Psoas muscle (tissue), 8 donors: ENCODE measurements at places on chromosomes 2 and 18. TPM values are rescaled to one million over a fixed set of nuclear protein-coding genes. Genes with fewer than 3 reads are reported as not detected.

FBXO41 gene
- total RNA-seq = 0.23 TPM

C2orf74 gene
- total RNA-seq = 14.2 TPM

SCN3A gene
- total RNA-seq = 1.7 TPM

ZNF892 gene
- 2.5 TPM for total RNA-seq

C2orf78 gene
- total RNA-seq = not detected

DSG1 gene
- not detected for total RNA-seq

CCDC102B gene
- 1.2 TPM for total RNA-seq

TNFAIP6 gene
- total RNA-seq = 1.4 TPM

RUFY4 gene
- total RNA-seq = not detected

E2F6 gene
- total RNA-seq = 19.5 TPM

C2orf66 gene
- not detected for total RNA-seq

LTBP1 gene
- total RNA-seq = 13.5 TPM

SLC9A4 gene
- not detected for total RNA-seq

- no peak overlapping the region for H3K27ac ChIP-seq
- H3K4me1 ChIP-seq = no peaks in the 10 kb centered on the region
- no peak for DNase-seq
Observed at GRCh38 chr2:170221317-170222288, 43.7 kb downstream of the MYO3B start.

- H3K4me1 ChIP-seq = no peaks in the 10 kb centered on the region
- H3K4me3 ChIP-seq = no peak overlapping the region
- no peak overlapping the region for H3K27ac ChIP-seq
Observed at GRCh38 chr2:5791371-5791770, 99.2 kb downstream of the SOX11 start.

DNA sequence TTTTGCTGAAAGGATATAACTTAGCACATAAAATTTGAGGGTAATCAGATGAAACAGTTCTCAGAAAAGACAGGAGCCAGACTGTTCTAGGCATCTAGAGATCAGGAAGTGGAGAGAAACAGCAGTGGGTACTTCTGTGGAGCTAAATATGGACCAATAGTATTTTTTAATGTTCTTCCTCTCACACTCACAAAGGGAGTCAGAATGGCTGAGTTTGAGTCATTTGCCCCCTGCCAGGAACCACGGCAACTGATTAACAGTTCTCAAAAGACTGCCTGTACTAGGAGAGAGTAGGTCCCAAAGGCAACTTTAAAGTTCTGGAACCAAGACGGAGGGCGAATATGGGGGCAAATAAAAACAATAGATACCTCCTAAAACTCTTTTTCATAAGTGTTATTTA lies 107.5 kb downstream of the GULP1 start:
- no peak overlapping the region for H3K4me3 ChIP-seq
- no peaks in the 10 kb centered on the region for H3K36me3 ChIP-seq
- no peak for DNase-seq

GRCh38 chr18:32961538-32961937 lies 188.7 kb upstream of the KLHL14 start:
- no peak overlapping the region for H3K4me3 ChIP-seq
- H3K4me1 ChIP-seq = no peaks in the 10 kb centered on the region
- H3K27me3 ChIP-seq = no peaks in the 10 kb centered on the region

DNA sequence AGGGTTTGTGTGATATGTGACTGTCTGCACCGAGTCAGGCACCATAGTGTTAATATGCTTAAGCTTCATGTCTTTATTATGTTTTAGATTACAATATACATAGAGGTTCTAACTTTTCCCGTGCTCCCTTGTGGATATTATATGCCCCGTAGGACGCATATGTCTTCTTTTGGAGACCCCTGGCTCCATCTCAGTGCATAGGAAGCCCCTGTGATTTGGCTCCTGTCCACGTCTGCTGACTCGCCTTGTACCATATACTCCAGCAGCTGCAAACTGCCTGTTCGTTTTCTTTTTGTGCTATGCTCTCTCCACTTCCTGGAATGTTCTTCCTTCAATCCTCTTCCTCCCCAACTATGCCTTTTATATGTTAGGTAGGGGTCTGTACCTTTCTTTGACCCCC lies 110.9 kb downstream of the PTRHD1 start:
- no peaks in the 10 kb centered on the region for H3K27me3 ChIP-seq
- H3K4me1 ChIP-seq = peaks cover 16% of the 10 kb centered on the region
- peaks cover 37% of the 10 kb centered on the region for H3K36me3 ChIP-seq
- DNase-seq = no peak
- no peak overlapping the region for H3K27ac ChIP-seq

DNA sequence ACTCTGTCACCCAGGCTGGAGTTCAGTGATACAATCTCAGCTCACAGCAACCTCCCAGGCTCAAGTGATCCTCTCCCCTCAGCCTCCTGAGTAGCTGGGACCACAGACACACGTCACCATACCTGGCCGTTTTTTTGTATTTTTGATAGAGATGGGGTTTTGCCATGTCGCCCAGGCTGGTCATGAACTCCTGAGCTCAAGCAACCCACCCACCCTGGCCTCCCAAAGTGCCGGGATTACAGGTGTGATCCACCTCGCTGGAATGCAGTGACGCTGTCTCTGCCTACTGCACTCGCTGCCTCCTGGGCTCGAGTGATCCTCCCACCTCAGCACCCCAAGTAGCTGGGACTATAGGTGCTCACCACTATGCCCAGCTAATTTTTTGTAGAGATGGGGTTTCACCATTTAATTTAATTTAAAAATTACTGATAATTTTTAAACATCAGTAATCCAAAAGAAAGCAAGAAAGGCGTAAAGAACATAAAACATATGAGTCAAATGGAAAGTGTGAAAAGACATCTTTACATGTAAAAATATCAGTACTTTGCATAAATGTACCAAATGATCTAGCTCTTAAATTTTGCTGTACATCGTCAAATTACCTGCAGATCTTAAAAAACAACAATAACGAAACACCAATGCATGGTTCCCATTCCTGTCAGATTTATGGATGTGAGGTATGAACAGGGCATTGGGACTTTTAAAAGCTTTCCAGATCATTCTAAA lies 2.8 kb upstream of the ZNF236 start:
- H3K27me3 ChIP-seq = no peaks in the 10 kb centered on the region
- H3K27ac ChIP-seq = no peak overlapping the region
- H3K36me3 ChIP-seq = no peaks in the 10 kb centered on the region
- no peak for DNase-seq

GRCh38 chr18:72811047-72811446 lies 56.7 kb downstream of the NETO1 start:
- H3K36me3 ChIP-seq = no peaks in the 10 kb centered on the region
- no peaks in the 10 kb centered on the region for H3K4me1 ChIP-seq
- H3K4me3 ChIP-seq = no peak overlapping the region
- no peaks in the 10 kb centered on the region for H3K27me3 ChIP-seq

DNA sequence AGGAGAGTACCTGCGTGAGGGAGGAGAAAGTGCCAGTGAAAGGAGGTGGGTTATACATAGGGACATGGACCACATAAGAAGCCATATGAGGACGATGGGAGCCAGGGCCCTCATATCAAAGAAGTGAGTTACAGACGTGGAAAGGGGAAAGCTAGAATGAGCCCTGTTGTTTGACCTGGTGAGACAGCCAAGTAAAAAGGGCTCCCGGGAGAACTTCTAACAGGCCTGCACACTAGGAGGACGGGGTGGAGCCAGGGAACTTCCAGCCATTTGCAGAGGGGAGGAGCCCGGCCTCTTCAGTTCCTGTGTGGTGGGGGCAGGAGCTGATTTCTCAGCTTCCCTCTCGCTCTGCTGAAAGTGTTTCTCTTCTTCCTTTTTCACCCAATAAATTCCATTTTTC lies 84.1 kb upstream of the SLC66A3 start:
- no peak overlapping the region for H3K4me3 ChIP-seq
- no peak overlapping the region for H3K27ac ChIP-seq
- H3K36me3 ChIP-seq = no peaks in the 10 kb centered on the region
- H3K4me1 ChIP-seq = no peaks in the 10 kb centered on the region
- H3K27me3 ChIP-seq = peaks cover 22% of the 10 kb centered on the region

- no peaks in the 10 kb centered on the region for H3K36me3 ChIP-seq
- no peak for DNase-seq
- H3K27me3 ChIP-seq = no peaks in the 10 kb centered on the region
- H3K4me3 ChIP-seq = no peak overlapping the region
Observed at GRCh38 chr2:170277951-170278350, 100.0 kb downstream of the MYO3B start.

GRCh38 chr2:34105006-34105767 lies 506.1 kb upstream of the FAM98A start:
- no peaks in the 10 kb centered on the region for H3K36me3 ChIP-seq
- no peaks in the 10 kb centered on the region for H3K4me1 ChIP-seq
- no peaks in the 10 kb centered on the region for H3K27me3 ChIP-seq
- no peak overlapping the region for H3K4me3 ChIP-seq
